ENCODE measurements at places on chromosomes 16 and 17. TPM values are rescaled to one million over a fixed set of nuclear protein-coding genes. Genes with fewer than 3 reads are reported as not detected.

GRCh38 chr16:63653044-63653839 lies 1468.6 kb downstream of the CDH11 start:
- no peak overlapping the region for H3K27ac ChIP-seq
- no peak for DNase-seq
- no peaks in the 10 kb centered on the region for H3K27me3 ChIP-seq
- no peaks in the 10 kb centered on the region for H3K36me3 ChIP-seq
- H3K4me3 ChIP-seq = no peak overlapping the region

The FZD2 gene
- polyA plus RNA-seq = not detected

- H3K4me1 ChIP-seq = no peaks in the 10 kb centered on the region
- no peaks in the 10 kb centered on the region for H3K27me3 ChIP-seq
- no peak for DNase-seq
These were observed 40.4 kb downstream of the WSCD1 start for GRCh38 chr17:6110592-6110991.

GRCh38 chr16:3612510-3613466 lies 1.4 kb upstream of the SLX4 start:
- no peaks in the 10 kb centered on the region for H3K27me3 ChIP-seq
- peaks cover 2% of the 10 kb centered on the region for H3K36me3 ChIP-seq
- H3K27ac ChIP-seq = no peak overlapping the region

DNA sequence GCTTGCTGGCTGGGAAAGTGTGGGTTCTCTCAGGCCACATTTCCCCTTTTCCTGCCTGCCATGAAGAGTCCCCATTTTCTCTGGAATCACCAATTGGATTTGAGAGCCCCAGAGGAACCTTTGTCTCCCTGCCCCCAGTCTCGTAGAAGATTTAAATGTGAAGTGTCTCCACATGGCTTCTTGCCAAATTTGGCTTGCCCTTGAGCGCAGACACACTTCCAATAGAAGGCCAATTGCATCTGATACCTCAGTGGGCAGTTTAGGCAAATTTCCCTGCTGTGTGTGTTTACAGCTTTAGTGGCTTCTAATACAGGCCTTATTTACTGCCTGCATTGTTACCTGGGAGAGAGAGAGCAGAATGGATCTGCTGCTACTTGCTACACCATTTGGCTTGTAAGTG lies 29.7 kb downstream of the CDK5R1 start:
- H3K4me1 ChIP-seq = peaks cover 6% of the 10 kb centered on the region
- DNase-seq = no peak
- no peak overlapping the region for H3K27ac ChIP-seq
- H3K36me3 ChIP-seq = no peaks in the 10 kb centered on the region
- no peak overlapping the region for H3K4me3 ChIP-seq

The GGA2 gene
- 9.2 TPM for polyA plus RNA-seq

GRCh38 chr17:47720754-47721533 lies 12.1 kb upstream of the TBX21 start:
- DNase-seq = no peak
- no peaks in the 10 kb centered on the region for H3K36me3 ChIP-seq
- no peaks in the 10 kb centered on the region for H3K4me1 ChIP-seq

The SHBG gene
- polyA plus RNA-seq = 38.8 TPM

DNA sequence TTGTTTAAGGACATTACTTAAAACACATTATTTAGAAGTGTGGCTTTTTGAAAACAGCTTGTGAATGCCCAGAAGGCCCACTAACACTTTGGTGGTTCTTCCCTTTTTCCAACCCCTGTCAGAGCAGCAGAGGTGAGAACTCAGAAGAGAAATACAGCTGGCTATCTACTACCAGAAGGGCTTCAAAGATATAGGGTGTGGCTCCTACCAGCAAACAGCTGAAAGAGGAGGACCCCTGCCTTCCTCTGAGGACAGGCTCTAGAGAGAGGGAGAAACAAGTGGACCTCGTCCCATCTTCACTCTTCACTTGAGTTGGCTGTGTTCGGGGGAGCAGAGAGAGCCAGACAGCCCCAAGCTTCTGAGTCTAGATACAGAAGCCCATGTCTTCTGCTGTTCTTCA lies 6.9 kb upstream of the RAPGEFL1 start:
- DNase-seq = no peak
- peaks cover 74% of the 10 kb centered on the region for H3K36me3 ChIP-seq
- H3K27me3 ChIP-seq = no peaks in the 10 kb centered on the region
- H3K4me3 ChIP-seq = no peak overlapping the region

DNA sequence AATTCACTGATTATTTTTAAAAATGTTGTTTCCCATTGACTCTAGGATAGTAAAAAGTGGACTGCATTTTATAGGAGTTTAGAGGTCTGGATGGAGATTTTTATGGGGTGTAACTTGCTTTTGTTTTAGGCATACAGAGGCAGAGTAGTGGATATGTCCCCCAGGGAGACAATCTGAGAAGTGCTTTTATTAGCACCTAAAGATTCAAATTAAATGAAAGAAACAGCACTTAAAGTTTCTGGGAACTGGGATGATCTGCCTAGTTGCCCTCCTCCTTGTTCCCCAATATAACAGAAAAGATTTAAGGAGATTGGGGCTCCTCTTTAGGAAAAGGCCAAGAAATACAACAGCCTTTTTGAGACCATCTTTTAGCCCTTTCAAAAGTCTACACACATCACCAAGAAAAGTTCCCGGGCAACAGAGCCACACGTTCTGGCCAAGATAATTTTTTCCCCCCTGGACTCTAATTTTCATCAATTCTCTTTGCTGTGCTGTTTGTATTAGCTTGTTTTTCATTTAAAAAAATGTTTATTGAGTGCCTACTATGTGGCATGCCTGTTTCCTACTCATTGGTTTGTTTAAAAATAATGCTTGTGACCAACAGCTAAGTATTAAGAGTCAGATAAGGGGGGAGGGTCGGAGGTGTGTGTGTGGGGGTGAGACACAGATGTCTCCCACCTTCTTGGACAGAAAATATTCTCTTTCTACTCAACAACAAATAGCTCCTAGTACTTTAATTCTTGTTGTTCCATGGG lies 2.5 kb upstream of the IGF2BP1 start:
- H3K36me3 ChIP-seq = no peaks in the 10 kb centered on the region
- H3K27ac ChIP-seq = no peak overlapping the region

The OR4D1 gene
- not detected for polyA plus RNA-seq

DNA sequence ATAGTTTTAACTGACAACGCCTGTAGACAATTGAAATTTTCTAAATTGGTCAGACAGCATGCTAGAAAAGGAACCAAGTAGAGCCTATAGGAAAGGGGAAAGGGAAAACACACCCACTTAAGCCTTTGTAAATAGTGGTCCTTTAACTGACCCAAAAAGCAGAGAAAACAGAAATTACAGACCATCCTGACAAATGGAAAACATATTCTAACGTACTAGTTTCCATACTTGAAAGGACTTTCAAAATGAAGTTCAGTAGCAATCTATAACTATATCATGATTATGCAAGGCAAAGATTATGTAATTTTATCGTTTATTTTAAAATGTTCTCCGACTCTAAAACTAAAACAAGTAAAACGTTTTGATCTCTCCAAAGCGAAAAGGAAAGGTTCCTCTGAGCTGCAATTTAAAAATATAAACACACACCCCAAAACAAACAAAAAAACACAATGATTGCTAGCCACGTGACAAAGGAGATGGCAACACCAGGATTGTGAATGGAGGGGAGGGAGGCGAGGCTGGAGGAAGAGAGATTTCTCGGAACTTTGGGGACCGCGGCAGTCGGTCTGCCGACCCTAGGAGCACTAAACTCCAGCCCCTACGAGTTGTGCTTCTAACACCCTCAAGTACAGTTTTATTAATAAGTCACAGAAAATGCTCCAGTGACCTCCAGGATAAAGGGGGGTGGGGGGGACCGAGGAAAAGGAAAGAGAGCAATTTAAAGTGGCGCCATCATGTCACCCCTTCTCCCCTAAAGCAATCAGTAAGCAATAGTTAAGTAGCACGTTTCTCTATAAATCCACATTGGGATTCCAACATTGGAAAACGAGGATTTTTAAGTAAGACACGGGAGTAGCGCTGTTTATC lies 1.7 kb downstream of the KANSL1 start:
- DNase-seq = peak; percentile 82
- peak overlapping the region; percentile 91 for H3K27ac ChIP-seq

DNA sequence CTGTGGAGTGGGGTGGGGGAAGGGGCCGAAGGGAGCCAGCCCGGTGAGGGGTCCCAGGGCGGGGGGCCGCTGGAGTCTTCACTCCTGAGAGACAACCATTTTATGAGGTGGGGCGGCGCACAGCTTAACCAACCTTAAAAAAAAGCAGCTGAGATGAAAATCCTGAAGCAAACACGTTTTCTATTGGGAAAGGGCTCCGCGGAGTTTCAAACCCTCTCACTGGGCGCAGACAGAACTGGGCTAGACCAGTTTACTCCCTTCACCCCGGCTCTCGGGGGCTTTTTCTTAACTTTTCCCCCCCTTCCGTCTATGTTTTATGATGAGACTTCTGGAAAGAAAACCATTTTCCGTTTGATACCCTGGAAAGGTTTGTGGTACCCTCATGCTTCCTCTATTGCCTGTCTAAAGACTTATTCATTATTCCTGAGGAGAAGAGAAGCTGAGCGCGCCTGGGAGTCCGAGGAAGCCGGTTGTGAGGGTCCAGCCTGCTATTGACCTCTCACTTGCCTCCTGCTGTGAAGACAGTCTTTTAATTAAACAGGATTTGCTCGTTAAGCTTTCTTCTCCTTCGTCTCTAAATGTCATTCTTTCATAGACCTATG lies 482 bp upstream of the SSH2 start:
- no peak for DNase-seq
- no peaks in the 10 kb centered on the region for H3K27me3 ChIP-seq
- peaks cover 4% of the 10 kb centered on the region for H3K4me1 ChIP-seq
- peak overlapping the region; percentile 92 for H3K27ac ChIP-seq
- no peaks in the 10 kb centered on the region for H3K36me3 ChIP-seq

The KRT39 gene
- not detected for polyA plus RNA-seq

- peak; percentile 82 for DNase-seq
- no peaks in the 10 kb centered on the region for H3K4me1 ChIP-seq
- peak overlapping the region; percentile 57 for H3K27ac ChIP-seq
- peaks cover 2% of the 10 kb centered on the region for H3K27me3 ChIP-seq
- no peak overlapping the region for H3K4me3 ChIP-seq
These were observed 62.4 kb downstream of the BAIAP2 start for GRCh38 chr17:81097134-81097942.

GRCh38 chr16:87392821-87393679 lies 914 bp downstream of the MAP1LC3B start:
- no peaks in the 10 kb centered on the region for H3K27me3 ChIP-seq
- H3K36me3 ChIP-seq = no peaks in the 10 kb centered on the region
- peak overlapping the region; percentile 91 for H3K27ac ChIP-seq
- peak overlapping the region; percentile 97 for H3K4me3 ChIP-seq
- peaks cover 24% of the 10 kb centered on the region for H3K4me1 ChIP-seq

GRCh38 chr16:88078111-88078775 lies 127.0 kb downstream of the BANP start:
- no peak for DNase-seq
- H3K36me3 ChIP-seq = peaks cover 51% of the 10 kb centered on the region
- H3K4me1 ChIP-seq = no peaks in the 10 kb centered on the region
- H3K27ac ChIP-seq = no peak overlapping the region

The KRTAP2-1 gene
- polyA plus RNA-seq = not detected

The ABCC11 gene
- polyA plus RNA-seq = 0.15 TPM

- H3K4me1 ChIP-seq = no peaks in the 10 kb centered on the region
- no peak overlapping the region for H3K4me3 ChIP-seq
- peaks cover 3% of the 10 kb centered on the region for H3K36me3 ChIP-seq
- no peak overlapping the region for H3K27ac ChIP-seq
- no peaks in the 10 kb centered on the region for H3K27me3 ChIP-seq
- no peak for DNase-seq
These were observed 2.1 kb downstream of the OMG start for GRCh38 chr17:31294820-31295488.

GRCh38 chr17:57174591-57174990 lies 81.7 kb upstream of the MSI2 start:
- H3K27me3 ChIP-seq = no peaks in the 10 kb centered on the region
- DNase-seq = no peak
- H3K36me3 ChIP-seq = no peaks in the 10 kb centered on the region
- no peak overlapping the region for H3K27ac ChIP-seq
- no peak overlapping the region for H3K4me3 ChIP-seq

GRCh38 chr17:40597156-40597555 lies 31.9 kb upstream of the CCR7 start:
- peaks cover 8% of the 10 kb centered on the region for H3K4me1 ChIP-seq
- H3K27ac ChIP-seq = no peak overlapping the region
- H3K27me3 ChIP-seq = no peaks in the 10 kb centered on the region
- no peak for DNase-seq

The PLA2G10 gene
- 1.6 TPM for polyA plus RNA-seq

- no peaks in the 10 kb centered on the region for H3K36me3 ChIP-seq
- H3K4me1 ChIP-seq = no peaks in the 10 kb centered on the region
- H3K27ac ChIP-seq = no peak overlapping the region
These were observed 102.0 kb downstream of the GRIN2A start for GRCh38 chr16:10080051-10080772.

Data from small intestine (tissue), 16 donors.